ENCODE measurements at places on chromosomes 11 and 22.

DNA sequence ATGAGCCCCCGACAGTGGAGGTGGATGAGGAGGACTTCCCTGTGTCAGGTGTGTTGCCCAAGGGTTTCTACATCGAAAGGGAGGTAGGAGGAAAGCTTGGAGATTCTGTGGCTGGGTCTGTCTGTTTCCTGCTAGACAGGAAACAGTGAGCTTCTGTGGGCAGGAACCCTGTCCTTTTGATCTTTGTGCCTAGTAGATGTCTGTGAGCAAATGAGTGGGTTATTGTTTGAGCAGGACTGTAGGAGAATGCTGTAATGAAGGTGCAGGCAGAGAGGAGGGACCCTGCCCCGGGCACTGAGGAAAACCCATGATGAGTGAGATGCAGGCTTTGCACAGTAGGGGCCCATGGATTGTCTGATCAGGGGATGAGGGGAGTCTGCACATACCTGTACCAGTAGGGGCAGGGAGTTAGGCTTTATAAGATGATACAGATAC lies 14.0 kb downstream of the USP35 start:
- peak; percentile 67 for DNase-seq

- peak; percentile 69 for DNase-seq
These were observed at the start of gene RTN4RL2 for GRCh38 chr11:57460022-57460757. TSS of gene RTN4RL2 (plus strand) at chr11:57460528. CDS start at chr11:57460866, 338 bp downstream.

DNA sequence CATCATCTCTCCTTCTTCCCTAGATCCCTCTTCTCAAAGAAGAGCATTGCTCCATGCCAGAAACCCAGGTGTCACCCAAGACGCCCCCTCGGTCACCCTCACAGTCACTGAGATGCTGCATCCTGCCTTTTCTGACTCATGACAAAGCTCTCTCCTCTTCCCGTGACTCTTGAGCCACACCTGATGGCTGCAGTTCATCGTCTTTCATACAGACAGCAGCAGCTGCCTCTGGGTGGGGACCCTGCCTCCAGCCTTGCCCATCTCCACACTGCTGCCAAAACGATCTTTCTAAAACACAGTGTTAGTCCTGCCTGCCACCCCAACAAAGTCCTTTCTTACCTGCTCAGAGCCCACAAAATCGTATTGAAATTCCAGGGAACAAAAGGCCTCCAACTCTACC lies 44.8 kb downstream of the BUD13 start:
- DNase-seq = no peak

- no peak for DNase-seq
These were observed 29.2 kb downstream of the DDIAS start for GRCh38 chr11:82930734-82931133.

GRCh38 chr11:68966894-68967780 lies 13.6 kb downstream of the MRGPRD start:
- DNase-seq = no peak

GRCh38 chr22:43886231-43886630 lies 5.6 kb downstream of the PNPLA5 start:
- DNase-seq = no peak

- no peak for DNase-seq
These were observed 19.1 kb downstream of the RPL3 start for GRCh38 chr22:39300186-39300830.

DNA sequence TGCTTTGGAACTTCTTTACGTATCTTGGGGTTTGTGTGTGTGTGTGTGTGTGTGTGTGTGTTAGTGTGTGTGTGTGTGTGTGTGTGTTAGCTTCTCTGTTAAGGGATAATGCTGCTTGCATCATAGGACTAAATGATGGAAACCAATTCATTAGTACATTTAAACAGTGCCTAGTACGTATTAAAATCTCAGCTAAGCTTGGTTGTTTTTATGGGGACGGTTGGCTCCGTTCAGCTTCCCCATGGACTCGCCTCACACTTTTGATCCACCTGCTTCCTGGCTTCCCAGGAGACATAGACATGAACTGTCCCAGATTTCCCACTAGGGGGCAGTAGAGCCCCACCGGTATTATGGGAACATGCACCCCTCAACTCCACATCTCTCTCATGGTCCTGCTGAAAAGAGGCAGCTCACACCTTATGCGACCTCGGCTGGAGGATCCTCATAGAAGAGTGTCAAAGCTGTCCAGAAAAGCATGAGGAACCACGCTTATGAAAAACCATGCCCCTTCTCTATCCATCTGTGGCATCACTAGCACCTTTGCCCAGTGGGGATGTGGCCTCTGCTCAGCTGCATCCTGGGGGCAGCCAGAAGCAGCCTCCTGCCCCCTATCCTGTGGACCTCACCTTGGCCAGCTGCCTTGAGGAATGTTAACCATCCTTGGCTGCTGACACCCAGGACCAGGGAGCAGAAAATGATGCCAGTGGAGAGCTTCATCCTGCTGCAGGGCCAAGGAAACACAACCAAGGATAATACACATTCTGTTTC lies 9.7 kb upstream of the SAAL1 start:
- DNase-seq = peak; percentile 77

DNA sequence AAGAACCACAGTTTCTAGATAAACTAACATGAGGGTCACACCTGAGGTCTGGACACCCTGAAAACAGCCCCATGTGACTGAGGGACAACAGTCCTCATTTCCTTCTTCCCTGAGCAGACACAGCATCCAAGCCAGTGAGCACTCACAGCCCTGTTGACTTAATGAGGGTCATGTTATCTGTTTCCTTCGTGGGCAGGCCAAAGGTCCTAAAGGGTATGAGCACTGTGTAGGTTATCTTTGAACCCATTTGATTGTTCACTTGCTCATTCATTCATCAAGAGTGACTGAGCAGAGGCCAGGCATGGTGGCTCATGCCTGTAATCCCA lies 170.7 kb upstream of the B3GAT1 start:
- no peak for DNase-seq

GRCh38 chr22:42376711-42377554 lies 55.3 kb downstream of the NFAM1 start:
- DNase-seq = no peak

GRCh38 chr11:100748153-100748552 lies 61.1 kb downstream of the ARHGAP42 start:
- no peak for DNase-seq

- DNase-seq = no peak
These were observed 854 bp downstream of the ABCC8 start for GRCh38 chr11:17475666-17476316.

DNA sequence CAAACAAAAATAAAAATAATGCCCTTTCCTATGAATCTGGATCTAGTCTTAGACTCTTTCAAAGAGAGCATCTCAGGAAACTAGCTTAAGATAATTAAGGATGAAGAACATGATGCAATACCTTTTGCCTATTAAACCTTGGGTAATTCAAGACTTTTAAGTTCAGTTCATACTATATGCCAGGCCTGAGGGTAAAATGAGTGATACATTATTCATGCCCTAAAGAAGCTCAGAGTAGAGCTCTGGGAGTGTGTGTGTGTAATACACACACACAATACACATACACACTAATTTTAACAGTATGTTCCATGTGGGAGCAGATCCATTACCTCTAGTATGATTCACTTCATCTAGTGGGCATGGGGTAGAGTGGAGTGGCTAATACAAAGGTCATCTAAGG lies 651.4 kb upstream of the CHORDC1 start:
- no peak for DNase-seq

- DNase-seq = no peak
These were observed 88.7 kb upstream of the LUZP2 start for GRCh38 chr11:24408202-24408601.

DNA sequence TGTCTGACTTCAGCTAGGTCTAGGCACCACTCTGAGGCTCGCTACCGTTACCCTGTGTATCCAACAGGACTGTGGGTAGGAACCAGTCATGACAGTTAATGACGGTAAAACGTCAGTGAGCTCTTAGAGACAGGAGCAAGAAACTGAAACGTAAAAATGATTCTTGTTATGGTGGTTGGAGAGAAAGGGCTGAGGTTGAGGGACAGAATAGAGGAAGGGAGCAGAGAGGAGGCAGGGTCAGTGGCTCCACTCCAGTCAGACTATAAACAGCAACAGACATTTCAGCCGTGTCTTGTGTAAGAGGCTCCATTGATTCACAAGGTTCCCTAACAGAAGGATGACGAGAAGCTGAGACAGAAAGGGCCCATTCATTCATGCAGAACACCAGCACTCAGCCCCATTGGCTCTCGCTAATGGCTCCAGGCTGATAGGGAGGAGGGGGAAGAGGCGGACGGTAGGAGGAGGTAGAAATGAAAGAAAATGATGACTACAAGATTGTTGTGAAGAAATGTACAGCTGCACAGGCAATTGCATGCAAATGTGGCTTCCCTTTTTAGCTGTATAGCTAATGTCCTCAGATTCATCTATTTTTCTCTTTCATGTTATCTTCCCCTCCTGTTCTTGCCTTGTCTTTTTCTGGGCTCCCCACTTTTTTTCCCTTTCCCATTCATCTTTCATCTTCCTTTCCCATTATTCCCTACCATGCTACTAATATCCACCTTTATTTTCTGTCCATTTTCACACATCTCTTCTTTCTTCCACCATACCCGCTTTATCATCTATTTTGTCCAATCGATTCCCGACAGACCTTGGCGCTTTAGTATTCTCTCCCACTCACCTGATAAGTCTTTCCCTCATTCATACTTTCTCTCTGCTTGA lies 34.3 kb downstream of the ETS1 start:
- DNase-seq = peak; percentile 57

GRCh38 chr22:50625131-50625567 lies 2.8 kb downstream of the ARSA start:
- no peak for DNase-seq

DNA sequence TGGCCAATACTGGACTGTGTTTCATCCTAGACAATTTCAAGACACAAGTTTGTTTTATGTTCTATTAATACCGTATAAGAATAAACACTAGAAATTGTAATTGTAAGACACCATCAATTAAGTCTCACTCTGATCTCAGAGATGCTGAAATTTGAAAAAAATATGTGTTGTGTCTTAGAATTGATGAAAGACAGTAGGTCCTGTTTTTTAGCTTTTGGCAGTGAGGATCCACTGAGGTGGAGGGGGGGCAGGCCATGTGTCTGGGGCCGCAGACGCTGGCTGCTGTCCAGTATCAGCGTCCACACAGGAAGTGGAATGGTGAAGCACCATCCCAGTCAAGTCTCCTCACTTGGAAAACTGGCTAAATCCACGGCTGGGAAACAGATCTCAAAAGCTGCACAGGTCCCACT lies 22.5 kb upstream of the ALG8 start:
- no peak for DNase-seq

- no peak for DNase-seq
These were observed 10.7 kb downstream of the RTN4R start for GRCh38 chr22:20257212-20258020.

- no peak for DNase-seq
These were observed 622.3 kb upstream of the CHORDC1 start for GRCh38 chr11:90845126-90845525.

GRCh38 chr11:72228844-72229231 lies 4.3 kb downstream of the INPPL1 start:
- no peak for DNase-seq

Measured in activated CD8-positive, alpha-beta memory T cell treated with anti-CD3 and anti-CD28 coated beads, Interleukin-2, amount 10 ng/mL, durations not matched to agents 7 days and 5 days (primary cell).